SK-MEL-5 (cell line): ENCODE measurements at places on chromosomes 11 and 22. TPM values are rescaled to one million over a fixed set of nuclear protein-coding genes. Genes with fewer than 3 reads are reported as not detected.

The ANGPTL5 gene
- total RNA-seq, result not detected in 2 replicates

- DNase-seq, result no peak
Measured at GRCh38 chr11:12936200-12936599, 72.9 kb upstream of the RASSF10 start.

GRCh38 chr22:37328017-37328416, 45.7 kb downstream of the CYTH4 start:
- no peak for DNase-seq

DNA sequence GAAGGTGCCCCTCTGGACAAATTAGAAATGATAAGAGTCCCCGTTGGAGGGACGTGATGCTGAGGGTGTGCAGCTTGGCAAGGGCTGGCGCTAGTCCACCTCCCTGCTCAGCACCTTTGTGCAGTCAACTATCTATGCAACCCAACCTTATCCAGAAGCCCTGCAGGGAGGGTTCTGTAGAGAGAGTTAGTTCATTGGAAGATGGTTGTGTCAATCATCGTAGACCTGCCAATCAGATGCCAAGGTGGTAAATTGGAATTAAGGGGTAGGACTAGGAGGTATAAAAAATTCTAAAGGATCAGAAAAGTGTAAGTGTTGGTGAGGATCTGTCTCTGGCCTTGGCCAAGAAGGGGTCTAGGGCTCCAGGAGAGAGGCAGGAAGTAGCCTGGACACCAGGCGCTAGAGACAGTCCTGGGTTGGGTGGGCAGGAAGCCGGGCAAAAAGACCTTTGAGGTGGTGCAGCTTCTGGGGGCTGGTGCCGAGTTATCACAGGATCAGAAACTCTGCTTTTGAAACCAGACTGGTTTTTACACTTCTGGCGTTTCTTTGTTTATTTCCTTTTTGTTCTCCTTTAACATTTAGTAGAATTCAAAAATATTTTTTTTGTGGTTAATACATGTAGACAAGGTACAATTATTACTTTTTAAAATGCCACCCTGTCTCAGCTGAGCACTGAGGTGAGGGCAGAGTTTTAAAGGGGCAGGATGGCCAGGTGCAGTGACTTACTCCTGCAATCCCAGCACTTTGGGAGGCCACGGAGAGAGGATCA, 1.6 kb downstream of the C1QTNF6 start:
- DNase-seq, result peak; percentile 90
